ENCODE measurements at places on chromosomes 7 and 10.

- no peak for DNase-seq
Observed at GRCh38 chr7:10734595-10734994, 239.1 kb upstream of the PHF14 start.

DNA sequence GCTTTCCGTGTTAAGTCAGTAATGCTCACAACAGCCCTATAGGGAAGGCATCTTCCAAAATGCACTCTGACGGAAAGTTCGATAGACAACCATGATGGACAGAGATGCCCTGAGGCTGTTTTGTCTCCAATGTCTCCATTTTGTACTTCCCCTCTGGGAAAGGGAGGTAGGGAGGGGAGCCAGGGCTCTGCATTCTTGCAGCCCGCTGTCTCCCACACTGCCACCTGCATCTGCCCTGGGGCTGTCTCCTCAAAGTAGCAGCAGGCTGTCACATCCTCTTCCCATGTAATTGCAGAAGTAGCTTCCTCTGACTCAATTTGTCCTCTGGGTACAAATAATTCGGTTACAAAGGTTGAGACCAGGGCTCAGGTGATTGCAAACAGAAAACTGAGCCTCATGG, 131.4 kb downstream of the GPAM start:
- no peak for DNase-seq

DNA sequence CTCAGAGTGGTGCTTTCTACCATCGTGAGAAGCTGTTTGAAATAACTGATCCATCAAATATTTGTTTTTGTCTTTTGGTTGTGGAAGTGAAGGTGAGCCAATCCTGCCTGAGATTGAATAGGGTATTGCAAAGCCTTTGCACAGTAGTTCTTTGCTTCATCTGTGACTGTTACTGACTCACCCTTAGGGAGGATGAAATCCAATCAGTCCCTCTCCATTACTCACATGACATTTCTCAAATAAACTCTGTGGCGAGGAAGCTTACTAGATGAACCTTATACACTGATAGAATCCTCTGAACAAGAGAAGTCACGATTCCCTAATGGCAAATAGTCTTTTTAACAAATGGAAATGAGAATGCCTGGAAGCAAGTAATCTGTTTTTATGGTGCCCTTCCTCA, 31.9 kb downstream of the HEPACAM2 start:
- DNase-seq: no peak

GRCh38 chr7:140333686-140334085, 64.6 kb downstream of the SLC37A3 start:
- DNase-seq: no peak

DNA sequence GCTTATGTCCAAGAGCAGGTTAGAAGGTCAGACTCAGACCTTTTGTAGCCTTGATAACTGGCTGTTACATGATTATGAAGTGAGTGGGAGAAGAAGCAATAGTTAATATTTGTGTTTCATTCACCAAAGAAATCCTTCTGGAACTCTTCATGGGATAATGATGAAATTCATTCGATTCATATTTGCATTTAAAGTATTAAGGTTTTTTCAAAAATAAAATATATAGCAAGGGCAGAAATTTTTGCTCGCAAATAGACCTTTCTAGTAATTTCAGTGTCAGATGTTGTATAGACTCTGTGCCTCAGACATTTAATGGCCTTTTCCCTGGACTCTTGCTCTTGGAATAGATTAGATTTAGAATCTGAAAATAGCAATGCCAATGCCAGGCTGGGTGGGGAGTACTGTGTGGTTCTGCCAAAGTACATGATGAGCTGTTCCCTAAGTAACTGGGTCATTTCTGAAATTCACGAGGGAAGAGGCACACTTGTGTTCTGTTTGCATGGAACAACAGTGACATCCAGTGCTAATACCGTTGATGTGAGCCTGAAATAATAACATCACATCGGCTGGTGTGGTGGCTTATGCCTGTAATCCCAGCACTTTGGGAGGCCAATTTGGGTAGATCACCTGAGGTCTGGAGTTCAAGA, 119.2 kb downstream of the MBL2 start:
- DNase-seq: peak; percentile 1

DNA sequence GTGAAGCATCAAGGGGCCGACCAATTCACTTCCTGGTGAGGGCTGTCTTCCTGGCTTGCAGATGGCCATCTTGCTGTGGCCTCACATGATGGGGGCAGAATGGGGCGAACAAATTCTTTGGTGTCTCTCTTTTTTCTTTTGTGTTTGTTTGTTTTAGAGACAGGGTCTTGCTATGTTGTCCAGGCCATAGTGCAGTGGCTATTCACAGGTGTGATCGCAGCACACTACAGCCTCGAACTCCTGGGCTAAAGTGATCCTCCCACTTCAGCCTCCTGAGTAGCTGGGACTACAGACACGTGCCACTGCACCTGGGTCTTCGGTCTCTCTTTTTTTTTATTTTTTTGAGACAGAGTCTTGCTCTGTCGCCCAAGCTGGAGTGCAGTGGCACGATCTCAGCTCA, 20.1 kb downstream of the NOLC1 start:
- no peak for DNase-seq

GRCh38 chr10:48545462-48546145, 59.3 kb downstream of the ARHGAP22 start:
- DNase-seq: no peak
